ENCODE measurements at places on chromosomes 7 and 10. TPM values are rescaled to one million over a fixed set of nuclear protein-coding genes. Genes with fewer than 3 reads are reported as not detected.

GRCh38 chr10:87000491-87000890 lies 19.6 kb upstream of the FAM25A start:
- DNase-seq: no peak

DNA sequence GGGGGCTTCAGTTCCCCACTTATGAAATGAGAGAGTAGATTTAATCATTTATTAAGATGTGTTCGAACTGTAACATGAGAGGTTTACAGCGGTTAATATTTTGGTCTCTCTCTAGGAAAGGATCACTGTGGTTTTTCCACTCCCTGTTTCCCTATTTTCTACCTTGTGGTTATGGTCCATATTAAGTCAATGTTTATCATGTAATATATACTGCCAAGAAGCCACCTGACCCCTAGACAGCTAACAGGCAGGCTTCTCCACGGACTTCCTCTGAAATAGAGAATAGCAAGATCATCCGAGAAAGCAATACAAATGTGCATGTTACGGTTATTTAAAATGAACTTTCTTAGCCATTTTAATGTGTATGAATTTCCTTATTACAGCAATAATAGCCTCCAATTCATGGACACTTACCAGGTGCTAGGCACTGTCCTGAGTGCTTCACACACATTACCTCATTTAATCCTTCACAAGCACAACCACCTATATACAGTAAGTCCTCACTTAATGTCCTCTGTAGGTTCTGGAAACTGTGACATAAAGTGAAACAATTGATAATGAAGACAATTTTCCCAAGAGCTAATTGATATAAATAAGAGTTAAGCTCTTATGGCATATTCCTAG lies 835 bp upstream of the COL28A1 start:
- DNase-seq: no peak

Gene NRCAM
- 4.2 TPM for total RNA-seq

Gene BZW2
- total RNA-seq: 68.8 TPM

Gene CALHM2
- total RNA-seq: 58.3 TPM

All from breast epithelium (tissue), 4 donors.